Epithelial cell of proximal tubule (primary cell): ENCODE measurements at places on chromosomes 12 and 14. TPM values are rescaled to one million over a fixed set of nuclear protein-coding genes. Genes with fewer than 3 reads are reported as not detected.

Gene PMEL
- 1.4 and 3.7 TPM in 2 replicates for total RNA-seq

Gene SIX6
- not detected in 2 replicates for total RNA-seq

Gene CLEC7A
- total RNA-seq = not detected in 2 replicates

Gene C12orf60
- total RNA-seq = 1.2 and 1.5 TPM in 2 replicates

GRCh38 chr12:76290963-76291859 is 57.0 kb downstream of the BBS10 start:
- DNase-seq = no peak

DNA sequence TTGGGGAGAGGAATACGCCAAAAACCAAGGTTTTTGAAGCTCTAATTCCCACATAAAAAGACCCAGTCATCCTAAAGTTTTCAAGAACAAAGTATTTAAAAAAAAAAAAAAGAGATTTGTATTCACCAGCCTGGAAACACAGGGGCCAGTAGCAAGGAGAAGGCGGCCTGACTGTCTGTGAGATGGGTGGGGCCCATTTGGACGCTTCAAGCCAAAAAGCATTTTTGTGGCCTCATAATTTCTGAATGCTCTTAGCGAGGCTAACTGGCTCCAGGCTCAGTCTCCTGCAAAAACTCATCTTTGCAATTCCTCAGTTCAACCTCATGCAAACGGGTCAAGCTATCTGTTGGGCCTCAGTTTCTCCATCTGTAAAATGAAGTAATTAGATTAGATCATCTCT is 514.1 kb downstream of the MED13L start:
- no peak for DNase-seq

- no peak for DNase-seq
Measured at GRCh38 chr12:93149229-93149628, 220.1 kb upstream of the EEA1 start.

- no peak for DNase-seq
Measured at GRCh38 chr12:116397148-116397547, 119.7 kb upstream of the MED13L start.
